ENCODE measurements at places on chromosomes 3 and 15.

DNA sequence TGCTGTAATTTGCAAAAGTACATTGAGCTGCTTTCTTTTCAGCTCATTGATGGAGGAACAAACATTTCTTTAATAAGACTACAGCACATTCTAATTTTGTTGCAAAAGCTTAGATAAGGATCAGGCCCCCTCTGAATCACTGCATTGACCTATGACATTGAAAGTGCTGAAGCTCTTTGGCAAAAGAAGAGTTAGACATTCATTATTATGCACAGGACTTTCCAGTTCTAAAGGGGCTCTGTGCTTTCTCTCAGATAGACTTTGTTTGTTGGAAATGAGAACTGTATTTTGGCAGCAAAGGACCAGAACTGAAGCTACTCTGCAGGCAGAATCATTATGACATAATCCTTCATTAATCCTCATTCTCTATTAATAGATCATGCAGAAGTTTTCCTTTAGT, 252.9 kb upstream of the SOX2 start:
- no peak for DNase-seq

GRCh38 chr3:13460341-13460736, 19.8 kb upstream of the HDAC11 start:
- DNase-seq: no peak

GRCh38 chr15:92502930-92503857, 109.5 kb downstream of the ST8SIA2 start:
- DNase-seq: no peak

- DNase-seq: no peak
These were observed 9.6 kb upstream of the CTDSPL start for GRCh38 chr3:37852097-37852496.

GRCh38 chr3:56468184-56469106, at the start of gene ERC2:
Gene ERC2, minus strand, starts transcription at chr3:56468467.
- DNase-seq: no peak

GRCh38 chr3:176927706-176928581, 269.3 kb downstream of the TBL1XR1 start:
- no peak for DNase-seq

- no peak for DNase-seq
These were observed 270.3 kb downstream of the RPLP1 start for GRCh38 chr15:69722924-69723323.

DNA sequence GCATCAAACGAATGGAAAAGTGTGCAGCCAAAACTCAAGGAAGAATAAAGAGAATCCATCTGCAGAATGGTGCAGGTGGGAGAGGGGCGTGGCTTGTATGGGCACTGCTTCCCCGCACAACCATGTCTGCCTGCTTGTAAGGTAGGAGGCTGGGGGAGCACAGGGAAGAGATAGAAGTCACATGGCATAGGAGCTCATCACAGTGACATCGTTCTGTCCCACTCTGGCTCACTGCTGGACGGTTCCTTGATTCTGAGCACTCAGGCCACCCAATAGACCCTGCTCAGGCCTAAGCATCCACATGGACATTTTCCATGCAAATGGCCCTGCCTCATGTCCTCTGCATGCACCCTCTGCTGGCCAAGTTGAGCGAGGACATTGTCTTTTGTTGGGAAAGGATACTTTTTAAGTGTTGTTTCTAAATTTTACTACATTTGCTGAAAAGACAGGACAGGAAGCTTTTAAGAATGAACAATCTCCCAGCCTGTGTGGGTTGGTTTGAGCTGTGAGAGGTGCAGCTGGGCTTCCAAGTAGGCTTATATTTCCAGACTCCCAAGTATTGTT, 3.1 kb downstream of the MYLK start:
- no peak for DNase-seq

DNA sequence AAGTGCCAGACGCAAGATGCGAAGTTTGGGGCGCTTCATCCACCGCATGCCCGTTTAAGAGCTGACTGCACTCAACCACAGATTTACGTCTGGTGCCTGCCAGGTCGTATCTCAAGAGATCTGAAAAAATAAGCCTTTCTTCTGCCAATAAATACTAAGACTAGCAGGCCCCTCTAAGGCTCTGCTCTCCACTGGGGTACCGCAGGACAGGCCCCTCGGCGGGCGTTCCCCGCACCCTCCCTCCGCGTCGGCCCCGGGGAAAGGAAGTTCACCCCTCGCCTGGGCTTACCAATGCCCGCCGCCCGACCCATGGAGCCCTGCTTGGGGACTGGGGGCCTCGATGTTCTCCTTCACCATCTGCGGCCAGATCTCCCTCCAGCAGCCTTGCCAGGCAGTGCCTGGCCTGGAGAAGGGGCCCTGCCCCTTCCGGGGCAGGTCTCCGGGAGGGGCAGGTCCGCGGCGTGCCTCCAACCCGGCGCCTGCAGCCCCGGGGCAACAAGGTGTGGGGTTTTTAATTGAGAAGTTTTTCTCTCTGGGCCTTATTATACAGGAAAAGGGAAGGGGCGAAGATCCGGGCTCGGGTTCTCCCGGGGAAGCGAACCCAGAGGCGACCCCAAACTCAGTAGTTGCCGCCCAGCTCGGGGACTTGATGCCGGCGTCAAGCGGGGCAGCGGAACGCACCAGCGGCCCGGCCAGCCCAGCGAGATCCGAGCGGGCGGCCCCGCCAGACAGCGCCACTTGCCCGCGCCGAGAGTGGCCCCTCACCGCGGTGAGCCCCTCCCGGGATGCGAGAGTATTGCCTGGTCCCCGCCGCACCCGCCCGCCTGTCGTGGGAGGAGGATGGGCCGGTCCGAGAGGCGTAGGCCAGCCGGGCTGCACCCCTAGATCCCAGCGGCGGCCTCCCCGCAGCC, 735 bp downstream of the GOLGA8B start:
- DNase-seq: no peak

GRCh38 chr3:42194943-42195510, 71.0 kb downstream of the CCK start:
- no peak for DNase-seq

GRCh38 chr15:77034695-77035489, 36.0 kb downstream of the TSPAN3 start:
- no peak for DNase-seq

DNA sequence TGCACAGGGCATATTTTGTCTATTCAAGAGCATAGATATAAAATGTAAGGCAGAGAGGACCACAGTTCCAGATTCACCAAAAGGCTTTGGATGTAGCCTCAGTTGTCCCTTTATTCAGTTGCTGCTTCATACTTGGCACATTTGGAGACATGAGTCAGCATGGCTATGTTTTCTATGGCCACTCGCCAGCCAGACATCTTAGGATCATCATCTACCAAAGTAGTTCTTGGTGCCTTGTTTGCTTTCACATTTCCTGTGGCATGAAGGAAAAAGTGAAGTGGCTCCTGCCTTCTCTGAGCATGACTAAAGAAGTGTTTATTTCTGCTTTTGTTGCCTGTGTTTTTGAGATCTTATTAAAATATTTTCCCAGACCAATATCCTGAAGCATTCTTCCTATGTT, 7.2 kb downstream of the SUSD5 start:
- peak; percentile 37 for DNase-seq

- DNase-seq: no peak
These were observed 38.5 kb downstream of the SCN11A start for GRCh38 chr3:39013289-39013688.

- no peak for DNase-seq
These were observed 62.2 kb downstream of the TCAIM start for GRCh38 chr3:44400771-44401170.

DNA sequence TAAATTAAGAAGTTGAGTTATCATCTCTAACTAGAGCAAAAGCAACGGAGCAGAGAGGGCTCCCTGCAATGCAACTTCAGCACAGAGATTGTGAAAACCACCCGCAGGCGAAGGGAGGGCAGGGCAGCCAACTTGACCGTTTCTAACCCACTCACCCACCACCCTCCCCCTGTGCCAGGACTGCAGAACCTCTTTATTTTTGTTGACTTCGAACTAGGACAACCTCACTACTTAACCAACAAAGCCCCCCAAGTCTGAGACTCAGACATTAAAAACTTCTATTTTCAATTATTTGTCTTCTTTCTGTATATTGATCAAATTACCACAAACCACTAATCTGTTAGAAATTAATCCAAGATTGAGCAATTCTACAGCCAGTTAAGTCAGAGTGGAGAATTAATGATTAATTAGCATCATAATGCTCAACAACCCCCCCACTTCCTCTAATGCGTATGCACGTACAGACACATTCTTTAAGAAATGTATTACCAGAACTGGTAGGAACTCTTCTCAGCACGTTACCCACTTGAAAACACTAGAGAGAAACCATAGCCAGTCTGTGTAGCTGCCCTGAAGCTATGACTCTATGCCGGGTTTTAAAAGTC, 2.0 kb downstream of the MGLL start:
- DNase-seq: no peak

GRCh38 chr3:138912237-138912636, 34.7 kb downstream of the FOXL2 start:
- no peak for DNase-seq

GRCh38 chr15:60801395-60801794, 322.5 kb upstream of the ICE2 start:
- no peak for DNase-seq

- no peak for DNase-seq
These were observed 58.3 kb downstream of the HES1 start for GRCh38 chr3:194194051-194194756.

DNA sequence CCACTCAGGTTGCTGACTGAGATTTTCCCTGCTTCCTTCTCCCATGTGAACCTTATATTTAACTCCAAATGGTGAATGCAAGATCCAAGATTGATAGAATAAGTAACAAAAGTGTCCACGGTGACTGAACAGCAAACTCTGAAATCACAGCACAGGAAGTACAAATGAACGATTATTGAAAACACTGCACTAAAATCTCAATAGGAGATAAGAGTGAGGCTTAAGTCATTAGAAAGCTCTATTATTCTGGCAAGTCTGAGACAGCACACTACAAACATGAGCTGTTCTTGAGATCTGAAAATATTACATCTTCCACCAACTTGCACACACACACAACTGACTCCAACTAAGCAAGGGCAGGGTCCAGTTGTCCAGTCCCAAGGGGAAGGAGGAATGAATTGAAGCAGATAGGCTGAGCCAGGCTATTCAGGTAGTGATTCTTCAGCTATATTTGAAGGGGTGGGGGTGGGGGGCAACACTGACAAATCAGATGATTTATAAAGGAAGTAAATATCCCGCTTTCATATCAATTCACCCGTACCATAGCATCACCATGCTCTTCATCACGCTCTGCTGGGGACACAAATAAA, 2.9 kb downstream of the ZNF385D start:
- DNase-seq: no peak

GRCh38 chr3:73839032-73839431, 214.3 kb upstream of the PDZRN3 start:
- DNase-seq: no peak

- no peak for DNase-seq
These were observed 536.3 kb upstream of the NAALADL2 start for GRCh38 chr3:174322789-174323188.

GRCh38 chr3:64908251-64908685, 220.5 kb upstream of the ADAMTS9 start:
- DNase-seq: no peak

DNA sequence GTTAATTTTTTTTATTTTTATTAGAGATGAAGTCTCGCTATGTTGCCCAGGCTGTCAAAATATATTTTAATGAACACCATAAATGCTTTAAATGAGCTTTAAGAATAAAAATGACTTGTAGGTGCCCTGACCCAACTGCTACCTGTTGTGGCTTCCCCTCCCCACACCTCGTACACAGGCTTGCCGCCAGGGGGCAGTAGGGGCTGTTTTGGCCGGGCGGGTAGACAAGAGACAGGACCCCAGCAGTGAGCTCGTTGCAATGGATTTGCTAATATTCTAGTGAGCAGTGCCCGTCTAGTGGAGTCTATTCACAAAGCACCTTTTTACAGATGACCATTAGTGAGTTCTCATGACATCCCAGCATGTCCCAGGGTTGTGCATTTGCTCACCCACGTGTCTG, 418.1 kb downstream of the OCA2 start:
- DNase-seq: no peak

- no peak for DNase-seq
These were observed 554.8 kb downstream of the NAALADL2 start for GRCh38 chr3:175413926-175414325.

DNA sequence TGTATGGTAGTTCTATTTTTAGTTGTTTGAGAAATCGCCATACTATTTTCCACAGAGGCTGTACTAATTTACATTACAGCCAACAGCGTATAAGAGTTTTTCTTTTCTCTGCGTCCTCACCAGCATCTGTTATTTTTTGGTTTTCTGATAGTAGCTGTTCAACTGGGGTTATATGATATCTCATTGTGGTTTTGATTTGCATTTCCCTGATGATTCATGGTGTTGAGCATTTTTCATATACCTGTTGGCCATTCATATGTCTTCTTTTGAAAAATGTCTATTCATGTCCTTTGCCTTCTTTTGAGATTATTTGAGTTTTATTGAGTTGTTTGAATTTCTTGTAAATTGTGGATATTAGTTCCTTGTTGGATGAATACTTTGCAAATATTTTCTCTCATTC, 114.6 kb downstream of the LRRK1 start:
- DNase-seq: no peak

DNA sequence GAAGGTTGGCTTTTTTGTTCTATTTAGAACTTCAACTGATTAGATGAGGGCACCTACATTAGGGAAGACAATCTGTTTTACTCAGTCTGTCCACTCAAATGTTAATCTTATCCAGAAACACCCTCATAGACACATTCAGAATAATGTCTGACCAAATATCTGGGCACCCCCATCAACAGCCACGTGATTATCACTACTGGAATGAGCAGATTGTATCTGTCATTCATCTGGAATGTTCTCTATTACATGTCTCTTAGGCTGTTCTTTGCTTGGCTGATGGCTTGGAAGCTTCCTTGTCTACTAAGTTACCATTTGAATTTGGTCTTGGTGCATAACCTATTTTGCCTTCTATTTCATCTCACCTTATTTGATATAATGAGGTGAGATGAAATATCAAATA, 15.7 kb upstream of the LRRC58 start:
- DNase-seq: no peak

GRCh38 chr3:54696313-54696712, 231.5 kb downstream of the LRTM1 start:
- DNase-seq: no peak

DNA sequence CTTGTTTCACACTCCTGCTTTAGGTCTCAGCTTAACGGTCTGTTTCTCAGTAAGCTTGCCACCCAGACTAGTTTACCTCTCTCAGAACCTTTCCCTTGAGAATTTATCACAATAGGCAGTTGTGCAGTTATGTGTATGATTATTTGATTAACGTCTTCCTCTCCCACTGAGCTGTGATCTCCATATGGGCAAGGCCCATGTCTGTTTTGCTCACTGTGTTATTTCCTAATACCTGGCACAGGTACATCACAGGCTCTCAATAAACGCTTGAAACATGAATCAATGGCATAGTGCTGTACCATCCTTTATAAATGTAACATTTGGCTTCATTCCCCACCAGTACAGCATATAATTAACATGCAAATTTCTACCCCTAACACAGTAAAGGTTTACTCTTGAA, 29.1 kb upstream of the RARRES1 start:
- DNase-seq: no peak

GRCh38 chr3:186383026-186383993, 21.3 kb upstream of the DGKG start:
- no peak for DNase-seq

GRCh38 chr15:80152180-80152895, 461 bp upstream of the FAH start:
- DNase-seq: peak; percentile 98

- DNase-seq: no peak
These were observed 344.9 kb upstream of the SLCO3A1 start for GRCh38 chr15:91508633-91509032.

- DNase-seq: no peak
These were observed 6.6 kb upstream of the TTLL3 start for GRCh38 chr3:9803494-9803893.

- peak; percentile 67 for DNase-seq
These were observed 512.5 kb downstream of the AGBL1 start for GRCh38 chr15:86591994-86592735.

GRCh38 chr15:94327356-94327936, 96.1 kb downstream of the MCTP2 start:
- no peak for DNase-seq

All from tibial artery (tissue), 4 donors.